ENCODE measurements at places on chromosomes 4 and X.

- DNase-seq: no peak
Observed at GRCh38 chr4:94516999-94517398, 65.3 kb downstream of the PDLIM5 start.

- DNase-seq: no peak
Observed at GRCh38 chr4:39998659-39999345, 21.1 kb upstream of the PDS5A start.

- DNase-seq: no peak
Observed at GRCh38 chr4:81495345-81495744, 23.6 kb upstream of the RASGEF1B start.

DNA sequence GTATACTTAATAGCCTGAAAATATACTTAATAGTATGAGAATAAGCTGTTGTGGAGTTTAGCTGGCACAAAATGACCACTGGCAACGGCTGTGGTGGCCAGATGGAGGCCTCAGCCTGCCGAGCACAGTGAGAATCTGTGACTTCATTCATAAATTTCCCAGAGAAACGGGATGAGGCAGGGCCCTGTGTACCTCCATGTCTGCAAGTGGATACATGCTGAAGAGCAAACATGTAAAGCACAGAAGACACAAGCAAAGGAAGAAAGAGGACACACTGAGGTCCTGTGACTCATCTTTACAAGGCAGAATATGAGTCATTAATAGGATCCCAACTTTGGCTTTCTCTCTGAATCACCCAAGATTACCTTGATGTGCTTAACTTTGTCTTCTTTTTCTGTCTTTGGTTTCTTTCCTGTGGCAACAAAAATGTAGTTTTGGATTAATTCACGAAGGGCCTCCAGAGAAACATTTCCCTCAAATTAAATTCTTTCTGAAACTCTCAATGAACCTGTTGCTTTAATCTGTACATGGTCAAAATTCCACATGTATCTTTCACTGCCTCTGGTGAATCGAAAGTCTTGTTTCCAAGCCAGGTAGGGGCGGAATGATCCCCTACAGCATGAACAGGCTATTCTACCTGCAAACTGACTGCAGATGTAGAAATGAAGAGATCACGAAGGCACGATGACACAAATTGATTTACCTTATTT is 56.4 kb downstream of the IRF2 start:
- DNase-seq: no peak

GRCh38 chrX:12970691-12971202 is 4.2 kb upstream of the TMSB4X start:
- DNase-seq: no peak

GRCh38 chr4:125042041-125042440 is 272.7 kb upstream of the FAT4 start:
- no peak for DNase-seq

DNA sequence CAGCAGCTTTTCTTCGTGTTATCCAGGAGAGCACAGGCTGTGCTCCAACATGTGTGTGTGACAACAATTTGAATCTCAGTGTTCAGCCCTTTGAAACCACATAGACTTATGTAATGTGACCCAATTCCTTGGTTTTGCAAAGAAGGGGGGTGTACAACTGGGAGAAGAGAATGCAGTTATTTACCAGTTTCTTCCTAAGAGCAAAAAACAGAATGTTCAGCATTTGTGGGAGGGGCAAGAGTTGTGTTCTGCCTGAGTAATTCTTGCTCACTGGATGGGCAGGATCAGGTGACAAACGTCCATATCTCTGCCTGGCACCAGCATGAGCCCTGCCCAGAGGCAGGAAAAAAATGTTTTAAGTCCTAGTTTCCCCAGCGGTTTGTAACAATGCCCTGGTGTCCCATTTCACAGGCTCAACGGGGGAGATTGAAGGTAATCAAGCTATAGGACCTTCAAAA is 72.0 kb downstream of the PRPS1 start:
- no peak for DNase-seq

- peak; percentile 1 for DNase-seq
Observed at GRCh38 chr4:16794816-16795445, 103.5 kb downstream of the LDB2 start.

GRCh38 chrX:332916-333610 is 14.5 kb upstream of the GTPBP6 start:
- no peak for DNase-seq

- no peak for DNase-seq
Observed at GRCh38 chrX:150364347-150365050, 1.4 kb downstream of the MAMLD1 start.

DNA sequence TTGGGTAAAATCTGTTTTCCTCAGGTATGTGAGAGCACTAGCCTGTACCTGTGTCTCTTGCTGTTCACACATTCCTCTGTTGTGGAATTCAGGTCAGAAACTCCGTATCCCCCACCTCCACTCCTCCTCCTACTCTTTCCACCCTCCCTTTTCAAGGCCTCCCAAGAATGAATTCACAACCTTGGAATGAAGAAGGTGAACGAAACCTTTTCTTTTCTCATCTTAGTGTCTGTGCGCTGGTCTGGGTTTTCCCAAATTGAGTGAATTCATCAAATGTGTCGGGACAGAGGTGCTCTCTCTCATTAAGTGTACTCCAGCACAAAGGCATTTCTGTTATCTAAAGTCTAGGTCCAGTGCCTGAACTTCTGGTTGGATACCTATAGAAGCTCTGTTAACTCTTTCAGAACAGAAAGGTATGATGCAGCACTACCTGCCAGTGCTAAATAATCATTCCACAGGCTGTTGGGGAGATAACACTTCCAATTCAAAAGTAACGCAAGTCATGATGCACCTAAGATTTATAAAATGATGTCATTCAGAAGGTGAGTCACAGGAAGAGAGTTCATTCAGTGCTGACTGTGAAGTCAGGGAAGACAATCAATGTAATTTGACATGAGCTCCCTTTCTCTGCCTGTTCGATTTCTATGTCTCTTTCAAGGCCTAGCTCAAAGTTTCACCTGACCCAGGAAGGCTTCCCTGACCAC is 41.9 kb downstream of the COL4A6 start:
- no peak for DNase-seq

- no peak for DNase-seq
Observed at GRCh38 chr4:21307709-21308108, 607.5 kb downstream of the PACRGL start.

Measured in stimulated activated CD8-positive, alpha-beta memory T cell treated with anti-CD3 and anti-CD28 coated beads, Interleukin-4, amount 100 ng/mL, for 4 hours (primary cell).